ENCODE measurements at places on chromosomes 11 and 22. TPM values are rescaled to one million over a fixed set of nuclear protein-coding genes. Genes with fewer than 3 reads are reported as not detected.

GRCh38 chr11:61602775-61603569 is 22.1 kb upstream of the SYT7 start:
- peak; percentile 92 for ATAC-seq

Gene KCNJ1
- total RNA-seq, result 0.27 TPM

- ATAC-seq, result no peak
These were observed 7.2 kb downstream of the LMO1 start for GRCh38 chr11:8256271-8257002.

Gene SF3B2
- total RNA-seq, result 153 TPM

Gene SCGB2A2
- total RNA-seq, result not detected

Data from gastroesophageal sphincter (tissue), 4 donors.